ENCODE measurements at places on chromosomes 3 and 15. TPM values are rescaled to one million over a fixed set of nuclear protein-coding genes. Genes with fewer than 3 reads are reported as not detected.

SLITRK3 gene
- total RNA-seq = 0.28 TPM

- no peaks in the 10 kb centered on the region for H3K27me3 ChIP-seq
- no peaks in the 10 kb centered on the region for H3K4me1 ChIP-seq
- H3K4me3 ChIP-seq = no peak overlapping the region
- no peaks in the 10 kb centered on the region for H3K36me3 ChIP-seq
Measured at GRCh38 chr3:125110016-125110875, 54.4 kb upstream of the HEG1 start.

P2RY14 gene
- total RNA-seq = 2.2 TPM

DNA sequence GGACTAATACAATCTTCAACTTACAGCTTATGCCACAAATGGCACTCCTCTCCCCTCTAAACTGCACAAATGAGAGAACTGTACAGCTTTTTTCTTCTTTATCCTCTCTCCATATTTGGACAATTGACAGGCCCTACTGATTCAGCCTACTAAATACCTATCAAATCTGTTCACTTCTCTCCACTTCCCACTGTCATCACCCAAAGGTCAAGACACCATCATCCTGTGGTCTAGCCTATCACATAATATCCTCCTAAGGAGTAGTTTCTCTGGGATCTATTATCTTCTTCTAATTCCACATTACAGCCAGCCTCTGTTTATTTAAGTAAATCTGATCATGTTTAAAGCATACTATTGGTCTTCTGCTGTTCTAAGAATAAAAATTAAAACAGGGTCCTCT lies 33.0 kb upstream of the SLC12A8 start:
- H3K27me3 ChIP-seq = no peaks in the 10 kb centered on the region
- DNase-seq = no peak
- no peak overlapping the region for H3K27ac ChIP-seq
- H3K4me1 ChIP-seq = no peaks in the 10 kb centered on the region

- H3K27me3 ChIP-seq = no peaks in the 10 kb centered on the region
- H3K4me3 ChIP-seq = no peak overlapping the region
- no peak overlapping the region for H3K27ac ChIP-seq
- no peaks in the 10 kb centered on the region for H3K36me3 ChIP-seq
Measured at GRCh38 chr3:192063570-192063969, 602.6 kb downstream of the PYDC2 start.

CRABP1 gene
- not detected for total RNA-seq

ATP13A4 gene
- total RNA-seq = 114 TPM

Data from lung (tissue), 17 donors.